ENCODE measurements at places on chromosomes 6 and 20.

DNA sequence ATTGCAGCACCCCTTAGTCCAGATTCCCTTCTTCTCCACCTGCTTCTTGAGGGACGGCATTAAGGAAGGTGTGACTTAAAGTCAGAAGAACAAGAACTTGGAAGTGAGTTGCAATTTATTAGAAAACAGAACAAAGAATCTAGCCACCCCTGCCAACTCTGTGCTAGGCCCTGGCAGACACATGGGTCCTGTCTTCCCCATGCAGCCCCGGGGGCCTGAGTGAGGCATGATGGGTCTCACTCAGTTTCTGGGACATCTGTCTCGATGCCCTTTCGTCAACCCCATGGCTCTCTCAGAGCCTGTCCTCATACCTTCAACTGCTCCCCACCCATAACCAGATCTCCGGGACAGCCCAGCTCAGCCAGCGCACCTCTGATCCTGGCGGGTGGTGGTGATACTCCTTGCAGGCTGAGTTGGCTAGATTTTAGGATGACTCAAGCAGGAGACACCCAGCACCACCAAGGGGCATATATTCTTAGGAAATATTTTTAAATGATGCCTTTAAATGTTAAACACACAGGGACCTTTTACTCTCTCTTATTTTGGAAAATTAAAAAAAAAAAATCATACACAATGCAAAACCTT, 143.2 kb upstream of the RNF24 start:
- DNase-seq = no peak

DNA sequence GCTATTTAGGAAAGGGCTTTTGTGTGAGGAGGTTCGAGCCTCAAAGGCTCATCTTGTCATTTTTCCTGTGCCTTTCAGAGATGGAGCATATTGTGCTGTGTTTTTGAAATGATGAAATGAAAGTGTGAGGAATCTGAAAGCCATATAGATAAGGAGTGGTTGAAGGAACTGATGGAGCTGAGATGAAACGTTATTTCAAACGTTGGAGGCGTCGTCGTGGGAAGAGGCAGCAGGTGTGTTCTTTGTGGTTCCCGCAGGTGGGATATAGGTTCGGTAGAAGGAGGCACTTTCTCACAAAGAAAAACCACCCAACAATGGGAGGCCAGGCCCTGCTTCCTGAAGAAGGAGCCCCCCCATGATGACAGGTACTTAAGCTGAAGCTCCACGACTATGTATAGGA, 83.2 kb upstream of the SNAP25 start:
- no peak for DNase-seq

GRCh38 chr6:17712576-17712975, 5.9 kb upstream of the NUP153 start:
- DNase-seq = no peak

GRCh38 chr6:117272891-117273290, 7.5 kb downstream of the VGLL2 start:
- DNase-seq = no peak

DNA sequence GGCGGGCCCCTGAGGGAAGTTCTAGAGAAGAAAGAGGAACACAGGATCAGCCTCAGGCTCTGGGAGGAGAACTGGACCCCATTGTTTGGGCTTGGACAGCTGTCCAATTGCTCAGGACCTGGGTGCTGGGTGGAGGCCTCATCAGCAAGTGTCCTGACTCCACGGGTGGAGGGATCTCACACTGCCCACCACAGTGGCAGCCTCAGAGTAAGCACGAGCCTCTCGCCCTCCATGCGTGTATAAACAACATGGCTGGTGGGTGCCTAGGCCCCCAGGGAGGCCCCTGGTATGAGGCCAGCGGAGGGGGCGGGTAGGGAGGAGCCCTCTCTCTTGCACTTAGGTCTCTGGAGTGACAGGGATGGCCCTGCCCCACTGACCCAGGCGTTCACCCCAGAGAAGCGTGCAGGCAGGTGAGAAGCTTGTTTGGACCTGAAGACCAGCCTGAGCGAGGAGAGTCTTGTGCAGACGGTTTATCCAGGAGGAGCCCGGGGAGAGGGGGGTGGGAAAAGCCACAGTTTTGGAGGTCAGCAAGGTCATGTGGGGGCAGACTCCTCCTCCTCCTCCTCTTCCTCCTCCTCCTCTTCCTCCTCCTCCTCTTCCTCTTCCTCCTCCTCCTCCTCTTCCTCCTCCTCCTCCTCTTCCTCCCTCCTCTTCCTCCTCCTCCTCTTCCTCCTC, 41.9 kb upstream of the BHLHE23 start:
- no peak for DNase-seq

GRCh38 chr20:32204205-32205109, 3.1 kb downstream of the PLAGL2 start:
- DNase-seq = no peak
